ENCODE measurements at places on chromosomes 4 and X.

DNA sequence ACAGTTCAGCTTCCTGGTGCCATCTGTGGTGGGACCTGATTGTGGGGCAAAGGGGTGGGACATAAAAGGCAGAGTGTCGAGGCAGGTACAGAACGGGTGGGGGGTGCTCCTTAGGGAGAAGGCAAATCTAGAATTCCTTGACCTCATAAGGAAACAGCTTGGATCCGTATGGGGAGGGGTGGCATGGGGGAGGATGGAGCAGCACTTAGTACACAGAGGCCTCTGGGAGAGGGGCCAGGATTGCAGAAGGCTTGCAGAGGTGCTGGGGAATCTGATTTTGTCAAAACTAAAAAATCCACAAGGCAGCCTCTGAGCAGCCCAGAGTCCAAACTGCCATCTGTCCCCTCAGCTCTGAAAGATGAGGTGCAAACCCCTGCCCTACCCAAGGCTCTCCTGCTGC is 2.3 kb upstream of the EMD start:
- DNase-seq, result no peak

- no peak for DNase-seq
Observed at GRCh38 chr4:8247047-8247930, 22.3 kb upstream of the HTRA3 start.

GRCh38 chr4:76282941-76283689 is 23.4 kb upstream of the STBD1 start:
- no peak for DNase-seq

DNA sequence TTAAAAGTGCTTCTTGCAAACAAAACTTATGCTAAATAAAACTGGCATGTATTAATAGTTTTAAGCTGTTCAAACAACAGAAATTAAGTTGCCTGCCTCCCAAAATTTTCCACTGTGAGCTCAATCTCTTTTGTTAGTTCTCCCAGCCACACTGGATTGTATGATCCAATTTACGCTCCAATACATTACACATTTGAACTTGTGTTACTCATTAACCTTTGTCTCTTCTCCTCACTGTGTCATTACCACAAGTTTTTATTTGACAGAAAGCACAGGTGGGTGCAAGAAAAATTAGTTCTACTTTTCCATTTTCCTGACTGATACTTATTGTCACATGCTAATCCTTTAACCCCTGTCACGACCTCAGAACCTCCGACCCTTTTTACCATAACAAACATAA is 55.5 kb downstream of the SHISA3 start:
- no peak for DNase-seq

- DNase-seq, result no peak
Observed at GRCh38 chr4:165839615-165840333, 33.3 kb upstream of the TLL1 start.

DNA sequence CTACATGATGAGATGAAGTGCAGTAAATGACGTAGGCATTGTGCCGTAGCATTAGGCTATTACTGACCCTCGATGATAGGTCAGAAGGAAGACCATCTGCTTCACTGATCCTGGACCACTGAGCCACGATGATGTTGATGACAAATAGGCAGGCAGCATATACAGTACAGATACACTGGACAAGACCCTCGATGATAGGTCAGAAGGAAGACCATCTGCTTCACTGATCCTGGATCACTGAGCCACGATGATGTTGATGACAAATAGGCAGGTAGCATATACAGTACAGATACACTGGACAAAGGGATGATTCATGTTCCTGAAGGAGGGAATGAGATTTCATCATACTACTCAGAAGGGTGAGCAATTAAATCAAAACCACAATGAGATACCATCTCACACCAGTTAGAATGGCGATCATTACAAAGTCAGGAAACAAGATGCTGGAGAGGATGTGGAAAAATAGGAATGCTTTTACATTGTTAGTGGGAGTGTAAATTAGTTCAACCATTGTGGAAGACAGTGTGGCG is 50.9 kb downstream of the BEND4 start:
- no peak for DNase-seq
